Activated CD8-positive, alpha-beta T cell treated with anti-CD3 and anti-CD28 coated beads, Interleukin-2, amount 10 ng/mL, durations not matched to agents 7 days and 5 days (primary cell): ENCODE measurements at places on chromosomes 6 and 20. TPM values are rescaled to one million over a fixed set of nuclear protein-coding genes. Genes with fewer than 3 reads are reported as not detected.
A peak's percentile ranks its signal among the peaks of the same experiment; 100 is the strongest.

GRCh38 chr6:68527691-68528090, 107.4 kb upstream of the ADGRB3 start:
- no peaks in the 10 kb centered on the region for H3K36me3 ChIP-seq
- H3K27me3 ChIP-seq: no peaks in the 10 kb centered on the region
- no peak overlapping the region for H3K27ac ChIP-seq
- H3K4me3 ChIP-seq: no peak overlapping the region
- DNase-seq: no peak

CTAGE9 gene
- not detected for total RNA-seq

DNA sequence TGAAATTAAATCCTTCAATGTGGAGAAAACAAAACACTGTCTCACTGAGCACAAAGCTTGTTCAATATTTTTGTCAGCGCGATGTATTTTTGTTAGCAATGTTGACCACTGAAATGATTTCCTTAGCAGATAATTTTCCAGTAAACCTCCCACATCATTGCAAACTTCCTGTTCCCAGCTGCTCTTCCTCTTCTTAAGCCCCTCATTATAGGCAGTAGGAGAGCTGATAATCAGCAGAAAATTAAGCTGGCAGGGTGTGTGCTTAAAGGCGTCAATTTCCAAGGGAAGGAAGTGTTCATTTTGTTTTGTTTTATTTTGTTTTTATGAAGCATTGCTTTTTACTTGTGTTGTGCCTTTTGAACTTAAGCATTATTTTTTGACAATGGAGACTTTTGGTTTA, 29.1 kb upstream of the TMEM14A start:
- H3K27me3 ChIP-seq: peaks cover 27% of the 10 kb centered on the region
- DNase-seq: no peak
- no peak overlapping the region for H3K27ac ChIP-seq

- DNase-seq: no peak
- no peak overlapping the region for H3K4me3 ChIP-seq
- peaks cover 8% of the 10 kb centered on the region for H3K36me3 ChIP-seq
- H3K27ac ChIP-seq: no peak overlapping the region
- no peaks in the 10 kb centered on the region for H3K4me1 ChIP-seq
- H3K27me3 ChIP-seq: no peaks in the 10 kb centered on the region
Observed at GRCh38 chr6:158389193-158389919, 77.1 kb downstream of the TULP4 start.

DNA sequence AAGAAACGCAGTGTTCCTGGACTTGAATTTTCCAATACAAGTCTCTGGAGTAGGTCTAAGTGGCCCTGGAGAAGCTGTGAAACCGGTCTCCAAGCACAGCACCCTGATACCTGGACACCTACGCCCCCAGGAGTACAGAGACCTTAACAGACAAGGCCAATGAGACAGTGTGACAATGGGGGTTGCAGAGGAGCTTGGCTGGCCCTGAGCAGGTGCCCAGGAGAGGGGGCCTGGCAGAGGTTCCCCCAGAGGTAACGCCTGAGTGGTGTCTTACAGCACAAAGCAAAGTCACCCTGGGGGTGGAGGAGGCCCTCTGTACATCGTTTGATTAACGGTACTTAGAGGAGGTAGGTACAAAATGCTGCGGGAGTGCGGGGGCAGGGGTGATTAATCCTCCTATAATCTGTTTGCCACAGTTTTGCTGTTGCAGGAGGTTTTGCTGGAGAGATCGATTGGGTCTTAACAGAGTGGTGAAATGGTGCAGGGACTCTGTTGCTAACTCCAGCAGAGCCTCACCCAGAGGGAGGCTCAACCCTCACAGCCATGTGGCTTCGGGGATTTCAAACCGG, 37.3 kb upstream of the APCDD1L start:
- no peaks in the 10 kb centered on the region for H3K4me1 ChIP-seq
- DNase-seq: no peak
- no peak overlapping the region for H3K4me3 ChIP-seq
- peaks cover 17% of the 10 kb centered on the region for H3K27me3 ChIP-seq

GRCh38 chr6:90078513-90079289, 184.4 kb downstream of the GJA10 start:
- peak overlapping the region; percentile 99 for H3K27ac ChIP-seq
- no peaks in the 10 kb centered on the region for H3K27me3 ChIP-seq
- peaks cover 84% of the 10 kb centered on the region for H3K4me1 ChIP-seq
- DNase-seq: peak; percentile 65

UTRN gene
- 141 TPM for total RNA-seq
